ENCODE measurements at places on chromosomes 3 and 15.

- DNase-seq = no peak
Observed at GRCh38 chr3:8745619-8746370, 12.2 kb downstream of the CAV3 start.

- no peak for DNase-seq
Observed at GRCh38 chr15:80496096-80496495, 91.9 kb downstream of the ARNT2 start.

DNA sequence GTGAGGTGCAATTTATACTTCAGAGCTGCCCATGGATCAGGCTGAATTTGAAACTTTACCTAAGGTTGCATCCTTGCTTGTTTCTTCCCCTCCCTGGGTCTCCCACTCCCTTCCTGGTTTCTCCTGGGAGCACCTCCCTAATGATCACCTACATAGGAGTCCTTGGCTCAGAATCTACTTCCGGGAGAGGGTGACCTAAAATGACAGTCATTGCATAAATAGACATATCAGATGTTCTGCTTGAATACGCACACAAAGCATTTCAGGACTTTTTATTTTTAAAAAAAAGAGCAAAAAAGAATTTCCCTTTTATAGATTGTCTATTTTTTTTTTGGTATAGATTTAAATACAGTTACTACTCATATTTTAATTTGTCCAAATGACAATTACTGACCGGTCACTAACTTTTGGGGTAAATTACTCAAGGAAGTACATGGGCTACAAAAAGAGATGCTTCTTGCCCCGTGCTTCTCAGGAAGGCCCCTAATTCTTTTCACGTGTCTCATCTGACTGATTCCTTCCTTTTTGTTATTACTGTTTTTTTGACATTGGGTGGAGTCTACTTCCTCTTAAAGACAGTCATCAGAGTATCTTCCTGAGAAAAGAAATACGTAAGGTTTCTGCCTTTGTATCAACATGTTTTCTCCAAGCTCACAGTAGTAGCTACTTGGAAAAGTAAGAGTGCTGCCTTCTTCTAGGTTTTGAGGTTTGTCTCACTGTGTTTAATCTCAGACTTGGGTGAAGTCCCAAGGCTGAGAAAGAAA is 4.9 kb upstream of the MYZAP start:
- DNase-seq = no peak

GRCh38 chr15:49964551-49964950 is 154.5 kb downstream of the ATP8B4 start:
- DNase-seq = no peak

All from activated CD8-positive, alpha-beta memory T cell treated with anti-CD3 and anti-CD28 coated beads for 1 hour (primary cell).